AG10803 (cell line): ENCODE measurements at places on chromosomes 4 and X.

DNA sequence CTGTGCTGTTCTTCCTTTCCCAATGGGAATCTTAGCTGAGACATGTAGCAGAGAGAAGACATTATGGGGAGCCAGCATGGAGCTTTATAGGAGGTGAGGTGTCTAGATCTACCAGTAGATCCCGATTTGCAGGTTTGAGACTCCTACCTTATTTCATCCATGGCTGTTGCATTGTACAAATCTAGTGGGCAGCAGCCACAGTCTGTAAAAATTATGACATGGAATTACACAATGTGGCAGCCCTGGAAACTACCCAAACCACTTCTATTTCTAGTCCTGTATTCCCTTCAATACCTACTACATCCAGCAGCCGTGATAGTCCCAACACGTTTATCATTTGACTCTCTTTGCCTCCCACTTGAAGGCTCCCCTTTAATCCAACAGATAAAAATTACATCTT, 8.1 kb downstream of the ATP7A start:
- peak; percentile 41 for DNase-seq

GRCh38 chr4:3268395-3269104, 19.6 kb downstream of the MSANTD1 start:
- no peak for DNase-seq

DNA sequence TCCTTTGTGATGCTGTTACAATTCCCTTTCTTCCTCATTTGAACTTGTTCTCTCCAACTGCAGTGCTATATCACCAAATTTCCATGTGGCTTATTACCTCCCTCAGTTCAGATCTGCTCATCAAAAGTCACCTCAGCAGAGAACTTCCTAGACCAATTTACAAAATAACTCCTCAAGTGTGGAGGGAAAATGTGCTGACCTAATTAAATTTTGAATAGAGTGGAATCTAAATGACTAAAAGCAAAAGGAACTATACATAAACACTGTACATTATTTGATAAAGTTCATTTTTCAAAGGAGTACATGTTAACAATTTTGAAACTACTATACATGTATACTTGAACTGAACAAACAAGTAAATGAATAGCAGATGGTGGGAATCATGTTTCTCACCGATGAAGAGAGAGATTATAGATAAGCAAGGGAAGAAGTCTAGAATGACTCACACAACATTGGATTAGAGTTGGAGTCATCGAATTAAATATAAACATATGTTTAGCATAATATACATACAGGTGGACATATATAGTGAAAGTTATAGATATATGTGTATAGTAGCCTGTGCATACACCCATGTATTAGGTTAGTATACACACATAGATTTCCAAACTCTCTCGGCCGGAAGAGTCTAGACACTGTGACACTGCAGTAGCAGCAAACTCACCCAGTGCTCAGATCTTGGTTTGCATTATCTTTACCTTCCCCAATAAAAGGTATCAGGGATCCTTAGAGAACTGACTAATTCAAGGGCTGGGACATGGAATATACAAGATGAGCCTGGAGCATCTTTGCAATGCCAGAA, 318.7 kb downstream of the PCDH18 start:
- DNase-seq = peak; percentile 39

DNA sequence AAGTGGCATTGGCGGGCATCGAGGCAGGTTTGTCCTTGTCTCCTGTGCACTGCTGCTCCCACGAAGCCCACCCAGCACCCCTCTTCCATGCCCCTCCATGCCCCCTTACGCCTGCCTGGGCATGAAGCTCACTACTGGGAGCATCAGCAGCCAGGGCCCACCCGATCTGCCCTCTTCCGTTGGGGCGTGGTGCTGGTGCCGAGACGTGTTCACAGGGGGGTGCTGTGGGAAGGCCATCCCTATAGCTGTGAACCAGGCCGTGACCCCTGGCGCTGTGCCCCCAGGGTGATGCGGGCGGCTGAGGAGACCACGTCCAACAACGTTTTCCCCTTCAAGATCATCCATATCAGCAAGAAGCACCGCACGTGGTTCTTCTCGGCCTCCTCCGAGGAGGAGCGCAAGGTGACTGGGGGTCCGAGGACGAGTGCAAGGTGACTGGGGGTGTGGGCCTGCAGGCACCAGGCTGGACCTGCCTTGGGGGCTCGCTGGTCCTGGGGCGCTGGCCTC, 19.3 kb upstream of the ADD1 start:
- no peak for DNase-seq

GRCh38 chr4:78542373-78542772, 9.2 kb upstream of the ANXA3 start:
- DNase-seq = peak; percentile 61

DNA sequence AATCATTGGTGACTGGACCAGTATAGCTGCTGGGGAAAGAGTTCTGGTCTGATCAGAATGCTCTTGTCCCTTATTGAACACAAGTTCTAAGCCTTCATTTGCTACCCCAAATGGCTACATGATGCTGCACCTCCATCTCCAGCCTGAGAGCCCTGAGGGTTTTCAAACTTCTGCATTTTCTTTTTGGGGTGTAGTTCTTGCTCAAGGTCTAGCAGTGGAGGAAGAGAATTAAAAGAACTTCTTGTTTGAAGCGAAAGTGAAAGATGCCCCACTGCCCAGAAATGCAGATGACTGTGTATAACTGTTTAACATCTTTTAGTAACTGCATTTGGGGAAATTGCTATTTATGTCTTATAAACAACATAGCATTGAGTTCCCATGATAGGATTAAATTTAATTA, 38.5 kb downstream of the LAMTOR3 start:
- no peak for DNase-seq

GRCh38 chr4:69070590-69070989, 25.7 kb upstream of the UGT2B7 start:
- no peak for DNase-seq

GRCh38 chr4:105107095-105107856, 39.4 kb upstream of the TET2 start:
- no peak for DNase-seq

DNA sequence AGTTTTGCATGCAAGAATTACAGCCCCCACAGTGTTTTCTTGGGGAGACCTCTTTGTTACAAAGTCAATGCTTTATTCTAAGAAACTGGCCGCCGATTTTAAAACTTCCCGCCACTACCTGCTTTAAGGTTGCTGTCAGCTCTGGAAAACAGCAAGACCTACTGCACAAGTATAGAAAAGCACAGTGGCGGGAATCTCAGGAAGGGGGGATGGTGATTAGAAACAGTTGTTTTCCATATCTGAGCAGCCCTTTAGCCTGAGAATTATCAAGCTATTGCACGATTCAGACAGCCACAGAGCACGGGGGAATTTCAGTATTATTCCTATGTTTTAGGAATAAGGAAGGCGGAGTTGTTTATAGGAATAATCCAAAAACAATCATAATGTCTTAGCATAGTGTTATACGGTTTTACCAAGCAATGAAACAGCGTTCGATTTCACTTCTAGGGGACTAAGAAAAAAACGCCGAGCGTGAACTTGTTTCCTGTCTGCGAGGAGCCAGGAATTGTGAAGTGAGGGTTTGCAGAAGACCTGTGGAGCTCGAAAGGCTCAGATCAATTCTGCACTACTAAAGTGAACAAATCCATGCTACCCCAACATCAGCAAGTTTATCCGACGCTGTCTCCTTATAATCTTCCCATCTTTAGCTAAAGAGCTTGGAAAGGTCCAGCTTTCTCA, 81.3 kb downstream of the HMGN5 start:
- DNase-seq = peak; percentile 0

GRCh38 chr4:150890246-150890645, 124.8 kb downstream of the LRBA start:
- DNase-seq = no peak

- no peak for DNase-seq
Observed at GRCh38 chrX:10744007-10744406, 123.6 kb upstream of the MID1 start.

DNA sequence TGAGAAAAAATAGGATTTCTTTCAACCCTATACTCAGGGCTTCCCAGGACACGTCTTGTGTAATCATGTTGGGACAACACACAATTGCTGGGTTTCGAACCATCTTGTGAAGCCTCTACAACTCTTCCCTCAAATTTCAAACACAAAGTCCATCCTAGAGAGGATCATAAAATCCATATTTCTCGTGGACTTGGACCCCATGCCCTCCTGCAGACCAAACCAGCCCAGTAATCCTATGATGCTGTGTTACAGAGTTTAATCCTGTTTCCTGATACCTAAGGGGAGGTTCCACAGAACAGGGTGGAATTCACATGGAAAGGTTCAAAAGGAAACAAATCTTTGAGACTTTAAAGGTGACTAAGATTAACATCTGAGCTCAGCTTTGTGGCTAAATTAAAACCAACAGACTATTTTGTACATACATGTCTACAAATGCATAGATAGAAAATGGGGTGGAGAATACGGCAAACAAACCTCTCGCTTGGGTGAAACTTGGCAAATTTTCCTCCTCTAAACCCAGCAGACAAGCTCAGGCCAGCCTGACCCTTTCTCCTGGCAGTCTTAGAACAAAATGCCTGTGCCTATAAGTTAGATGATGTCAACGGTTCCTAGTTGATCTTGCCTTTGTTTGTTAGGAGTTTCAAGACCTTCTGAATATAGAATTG, 38.1 kb downstream of the EGFL6 start:
- no peak for DNase-seq

DNA sequence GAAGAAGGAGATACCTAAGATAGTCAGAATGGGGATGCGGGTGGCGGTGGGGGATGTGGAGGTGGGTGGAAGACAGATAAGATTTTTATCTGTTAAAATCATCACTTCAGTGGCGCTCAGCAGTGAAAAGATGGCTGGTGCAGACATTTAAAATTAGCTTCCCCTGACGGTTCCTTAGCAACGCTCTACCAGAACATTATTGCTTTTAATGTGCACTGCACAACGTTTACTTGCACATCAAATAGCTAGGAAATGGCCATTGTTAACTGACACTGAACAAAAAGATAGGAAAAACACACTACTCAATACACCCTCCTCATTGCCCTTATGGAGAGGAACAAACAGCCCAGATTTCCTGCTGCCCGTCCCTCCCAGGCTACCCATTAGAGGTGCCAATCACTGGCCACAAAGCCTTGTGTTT, 61.0 kb upstream of the FTHL17 start:
- no peak for DNase-seq

GRCh38 chrX:103347682-103348397, 8.5 kb upstream of the TCEAL9 start:
- DNase-seq = no peak

- no peak for DNase-seq
Observed at GRCh38 chr4:85907001-85907400, 432.1 kb downstream of the ARHGAP24 start.

GRCh38 chrX:122625821-122626220, 558.3 kb upstream of the GRIA3 start:
- DNase-seq = peak; percentile 89

DNA sequence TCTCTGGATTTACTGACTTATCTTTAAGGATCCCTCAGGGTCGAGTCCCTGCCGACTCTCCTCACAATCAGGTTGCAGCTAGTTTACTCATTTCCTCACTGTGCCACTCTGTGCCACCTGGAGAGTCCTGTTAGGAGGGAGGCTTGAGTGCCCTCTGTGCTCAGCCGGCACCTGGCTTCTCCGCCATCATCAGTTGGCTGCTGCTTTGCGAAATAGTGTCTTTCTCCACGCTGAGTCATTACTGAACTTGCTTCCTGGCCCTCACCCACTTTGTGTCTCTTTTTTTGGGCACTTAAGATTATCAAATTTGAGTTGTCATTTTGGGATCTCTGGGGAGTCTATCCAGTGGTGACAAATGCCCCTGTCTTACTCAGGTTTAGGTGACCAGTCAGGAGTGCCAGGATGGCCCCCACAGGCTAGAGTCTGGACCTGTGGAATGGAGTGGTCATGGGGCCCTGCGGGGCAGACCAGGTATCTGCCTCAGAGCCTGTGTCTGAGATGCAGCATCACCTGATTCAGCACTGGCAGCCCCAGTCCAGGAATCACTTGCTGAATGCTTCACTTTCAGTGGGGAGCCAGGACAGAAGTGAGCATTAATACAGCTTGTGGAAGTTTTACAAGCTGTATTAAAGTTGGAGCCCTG, 37.7 kb downstream of the JADE1 start:
- no peak for DNase-seq

- DNase-seq = no peak
Observed at GRCh38 chr4:26050212-26050643, 136.2 kb downstream of the SMIM20 start.

GRCh38 chr4:69881173-69881773, 21.3 kb upstream of the SULT1E1 start:
- DNase-seq = peak; percentile 48

GRCh38 chrX:1134156-1134555, 78.3 kb downstream of the CRLF2 start:
- no peak for DNase-seq

DNA sequence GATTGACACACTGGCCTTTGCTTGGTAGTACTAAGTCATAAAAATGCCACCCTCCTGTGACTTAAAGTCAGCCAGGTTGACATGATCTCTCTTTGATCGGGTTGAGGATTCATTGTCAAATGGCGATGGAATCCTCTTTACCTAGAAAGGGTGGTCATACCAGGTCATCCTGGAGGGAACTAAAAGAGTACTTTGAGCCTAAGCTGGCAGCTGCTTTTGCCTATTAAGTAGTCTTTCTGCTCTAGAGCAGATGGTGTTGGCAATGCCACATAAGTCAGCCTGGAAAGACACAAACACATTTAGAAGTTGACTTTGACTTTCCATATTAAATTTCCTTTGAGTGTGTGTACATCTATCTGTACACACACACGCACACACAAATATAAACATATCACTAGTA, 39.2 kb upstream of the C4orf54 start:
- DNase-seq = no peak

DNA sequence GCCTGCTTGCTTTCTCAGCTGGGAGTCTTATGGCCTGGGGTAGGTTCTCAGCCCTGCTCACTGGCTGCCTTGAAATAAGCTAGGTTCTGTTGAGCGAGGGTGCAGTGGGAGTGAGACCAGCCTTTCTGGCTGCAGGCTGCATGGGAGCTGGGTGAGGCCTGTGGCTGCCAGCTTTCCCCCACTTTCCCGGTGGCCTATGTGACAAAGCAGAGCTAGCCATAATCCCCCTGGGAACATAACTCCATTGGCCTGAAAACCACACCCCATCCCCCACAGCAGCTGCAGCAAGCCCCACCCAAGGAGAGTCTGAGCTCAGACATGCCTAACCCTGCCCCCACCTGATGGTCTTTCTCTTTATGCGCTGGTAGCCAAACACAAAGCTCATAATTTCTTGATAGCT, 118.9 kb downstream of the KLHL4 start:
- no peak for DNase-seq

DNA sequence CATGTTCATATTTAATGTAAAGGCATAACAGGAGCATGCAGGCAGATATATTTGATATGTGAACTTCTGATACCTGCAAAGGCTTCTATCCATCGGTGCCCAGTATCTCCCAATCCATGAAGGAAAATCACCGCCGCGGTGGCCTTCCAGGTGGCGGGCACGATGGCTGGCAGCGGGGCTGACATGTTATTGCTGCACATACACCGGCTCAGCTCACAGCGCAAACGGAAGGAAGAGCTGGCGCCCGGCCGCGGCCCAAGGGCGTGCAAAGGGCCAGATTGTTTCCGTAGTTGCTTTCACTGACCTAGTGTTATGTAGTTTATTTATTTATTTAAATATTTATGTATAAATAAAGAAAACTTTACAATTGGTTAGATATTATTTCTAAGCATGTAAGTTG, 322.7 kb upstream of the PITX2 start:
- DNase-seq = no peak
